ENCODE measurements at places on chromosomes 11 and 22.

GRCh38 chr11:91047882-91048281, 825.0 kb upstream of the CHORDC1 start:
- DNase-seq: no peak

GRCh38 chr11:84914511-84914910, 712.6 kb downstream of the DLG2 start:
- DNase-seq: no peak

DNA sequence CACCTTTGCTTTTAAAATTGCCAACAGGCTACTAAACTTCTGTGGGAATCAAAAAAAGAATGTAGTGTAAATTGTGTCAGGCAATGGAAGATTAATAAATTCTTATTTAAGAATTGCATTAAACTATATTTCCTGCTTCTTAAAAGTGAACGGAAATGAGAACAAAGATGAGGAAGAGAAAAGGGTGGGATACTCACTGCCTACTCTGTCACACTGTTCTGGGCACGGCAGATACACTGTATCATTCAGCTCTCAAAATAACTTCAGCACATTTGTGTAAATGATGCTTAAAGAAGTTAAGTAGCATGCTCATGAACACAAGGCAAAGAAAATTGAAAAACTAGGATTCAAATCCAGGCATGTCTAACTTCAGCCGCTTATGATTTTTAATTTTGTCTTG, 218.7 kb downstream of the DCDC1 start:
- DNase-seq: no peak

GRCh38 chr11:64638829-64639228, 47.8 kb downstream of the SLC22A12 start:
- DNase-seq: no peak

- DNase-seq: no peak
These were observed 388.8 kb upstream of the B3GAT1 start for GRCh38 chr11:134800826-134801225.

GRCh38 chr11:111586388-111586831, 15.8 kb upstream of the SIK2 start:
- peak; percentile 51 for DNase-seq

DNA sequence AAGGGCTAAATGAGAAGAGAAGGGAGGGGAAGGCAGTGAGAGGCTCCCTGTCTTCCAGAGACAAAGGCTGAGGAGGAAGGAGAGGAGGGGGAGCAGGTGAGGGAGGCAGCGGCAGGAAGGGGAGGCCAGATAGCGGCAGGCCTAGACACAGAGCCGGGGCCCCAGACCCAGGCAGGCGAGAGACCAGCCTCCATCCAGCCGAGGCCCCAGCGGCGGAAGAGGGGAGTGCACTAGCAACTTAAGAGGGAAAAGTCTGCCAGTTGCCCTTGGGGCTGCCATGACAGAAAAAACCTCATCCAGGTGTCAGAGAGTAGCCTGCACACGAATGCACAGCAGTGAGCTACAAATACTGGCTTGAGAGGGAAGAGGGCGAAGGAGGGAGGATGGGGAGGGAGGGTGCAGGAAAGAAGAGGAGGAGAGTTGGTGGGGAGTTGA, 46.7 kb downstream of the IGLL1 start:
- peak; percentile 23 for DNase-seq

DNA sequence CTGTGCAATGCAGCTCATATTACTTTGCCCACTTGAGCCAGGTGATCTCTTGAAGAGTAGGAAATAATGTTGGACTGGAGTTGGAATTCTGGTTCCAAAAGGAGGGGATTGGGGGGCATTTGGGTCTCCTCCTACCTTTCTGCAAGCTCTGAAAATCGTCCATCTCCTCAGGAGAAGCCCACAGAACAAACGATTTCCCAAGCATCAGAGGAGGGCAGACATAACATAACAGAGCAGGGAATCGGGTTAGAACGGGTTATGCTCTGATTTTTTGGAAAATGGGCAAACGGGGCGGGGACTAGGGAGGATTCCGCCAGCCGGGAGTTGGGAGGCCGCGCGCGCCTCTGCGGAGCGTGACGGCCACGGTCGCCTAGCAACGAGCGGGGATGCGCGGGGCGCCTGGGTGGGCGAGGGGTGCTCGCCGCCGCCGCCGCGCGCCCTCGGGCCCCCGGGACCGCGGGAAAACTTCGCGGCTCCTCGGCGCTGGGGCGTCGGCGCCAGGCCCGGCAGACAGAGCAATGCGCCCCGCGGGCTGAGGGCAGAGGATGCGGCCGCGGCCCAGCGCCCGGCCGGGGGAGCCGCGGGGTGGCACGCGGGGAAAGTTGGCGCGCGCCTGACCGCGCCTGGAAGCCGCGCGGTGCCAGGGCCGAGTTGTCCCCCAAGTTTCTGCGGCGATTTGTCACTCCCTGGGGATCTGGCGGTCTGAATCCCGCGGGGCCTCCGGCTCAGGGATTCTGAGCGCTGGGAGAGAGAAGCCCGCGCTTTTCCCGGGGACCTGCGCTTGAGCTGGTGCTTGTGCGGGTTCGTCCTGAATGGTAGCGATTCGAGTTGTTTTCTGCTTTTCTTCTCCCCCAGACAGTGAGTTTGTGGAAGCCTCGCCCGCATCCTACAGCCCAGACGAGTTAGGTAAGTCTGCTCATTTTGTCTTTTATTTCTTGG, 27.8 kb upstream of the AMOTL1 start:
- peak; percentile 85 for DNase-seq

DNA sequence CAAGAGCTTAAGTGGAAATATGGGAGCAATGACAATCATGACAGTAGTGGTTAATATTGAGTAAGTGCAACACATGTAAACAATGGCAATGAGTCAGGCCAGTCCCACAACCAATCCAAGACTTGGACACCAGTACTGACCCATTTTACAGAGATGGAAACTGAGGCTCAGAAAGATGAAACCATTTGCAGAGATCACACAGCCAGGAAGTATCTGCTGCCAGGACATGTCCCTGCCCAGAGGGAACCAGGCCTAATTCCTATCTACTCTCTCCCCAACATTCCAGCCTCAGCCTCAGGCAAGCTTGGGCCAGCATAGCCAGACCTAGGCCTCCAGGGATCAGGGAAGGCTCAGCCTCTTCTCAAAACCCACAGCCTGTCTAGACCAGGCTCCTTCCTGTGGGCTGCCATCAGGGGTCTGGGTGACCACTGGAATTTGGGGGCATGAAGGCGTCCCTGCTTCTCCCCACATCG, 395.1 kb downstream of the MN1 start:
- no peak for DNase-seq

GRCh38 chr11:121543836-121544380, 91.1 kb upstream of the SORL1-AS1 start:
- no peak for DNase-seq

- no peak for DNase-seq
These were observed 133.7 kb upstream of the HSD17B12 start for GRCh38 chr11:43546561-43547429.

- no peak for DNase-seq
These were observed 22.7 kb upstream of the OR4B1 start for GRCh38 chr11:48193876-48194275.

DNA sequence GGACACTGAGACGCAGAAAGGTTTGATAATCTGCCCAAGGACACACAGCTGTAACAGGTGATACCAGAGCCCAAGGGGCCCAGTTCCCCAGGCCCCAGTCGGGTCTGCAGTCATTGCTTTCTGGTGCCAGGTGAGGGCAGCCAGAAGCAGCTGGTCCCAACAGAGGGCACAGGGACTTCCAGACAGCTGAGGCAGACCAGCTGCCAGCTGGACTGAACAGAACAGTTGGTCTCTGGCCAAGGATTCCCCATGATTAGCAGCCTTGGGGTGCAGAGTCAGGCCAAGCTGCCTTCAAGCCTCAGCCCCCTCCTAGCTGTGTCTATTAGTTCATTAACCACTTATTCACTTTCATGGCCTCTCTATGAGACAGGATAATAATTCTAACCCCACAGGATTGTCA, 105.6 kb downstream of the RRAS2 start:
- no peak for DNase-seq

GRCh38 chr11:112625814-112626213, 335.4 kb upstream of the NCAM1 start:
- DNase-seq: no peak

DNA sequence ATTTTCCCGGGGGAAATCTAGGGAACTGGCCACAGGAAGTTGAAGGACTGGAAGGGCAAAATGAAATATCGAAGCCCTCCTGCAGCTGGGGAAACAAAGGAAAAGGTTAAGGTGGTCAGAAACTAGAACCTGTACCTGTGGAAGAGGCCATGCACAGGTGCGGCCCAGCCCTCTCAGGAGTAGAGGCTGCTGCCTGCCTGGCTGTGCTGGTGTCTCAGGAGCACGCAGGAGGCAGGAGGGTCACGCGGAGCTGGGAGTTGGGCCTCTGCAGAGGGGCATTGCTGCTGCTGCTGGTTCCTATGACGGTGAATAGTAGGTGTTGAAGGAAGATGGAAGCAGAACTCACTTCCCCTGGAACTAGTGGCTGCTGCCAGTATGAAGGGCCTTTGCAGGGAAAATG, 425.7 kb downstream of the NTM start:
- DNase-seq: no peak
